ENCODE measurements at places on chromosomes 5 and 9.

- no peak for DNase-seq
Measured at GRCh38 chr5:26205121-26205520, 833.3 kb downstream of the CDH9 start.

- DNase-seq = no peak
Measured at GRCh38 chr5:17966640-17967402, 332.6 kb downstream of the TAF11L14 start.

DNA sequence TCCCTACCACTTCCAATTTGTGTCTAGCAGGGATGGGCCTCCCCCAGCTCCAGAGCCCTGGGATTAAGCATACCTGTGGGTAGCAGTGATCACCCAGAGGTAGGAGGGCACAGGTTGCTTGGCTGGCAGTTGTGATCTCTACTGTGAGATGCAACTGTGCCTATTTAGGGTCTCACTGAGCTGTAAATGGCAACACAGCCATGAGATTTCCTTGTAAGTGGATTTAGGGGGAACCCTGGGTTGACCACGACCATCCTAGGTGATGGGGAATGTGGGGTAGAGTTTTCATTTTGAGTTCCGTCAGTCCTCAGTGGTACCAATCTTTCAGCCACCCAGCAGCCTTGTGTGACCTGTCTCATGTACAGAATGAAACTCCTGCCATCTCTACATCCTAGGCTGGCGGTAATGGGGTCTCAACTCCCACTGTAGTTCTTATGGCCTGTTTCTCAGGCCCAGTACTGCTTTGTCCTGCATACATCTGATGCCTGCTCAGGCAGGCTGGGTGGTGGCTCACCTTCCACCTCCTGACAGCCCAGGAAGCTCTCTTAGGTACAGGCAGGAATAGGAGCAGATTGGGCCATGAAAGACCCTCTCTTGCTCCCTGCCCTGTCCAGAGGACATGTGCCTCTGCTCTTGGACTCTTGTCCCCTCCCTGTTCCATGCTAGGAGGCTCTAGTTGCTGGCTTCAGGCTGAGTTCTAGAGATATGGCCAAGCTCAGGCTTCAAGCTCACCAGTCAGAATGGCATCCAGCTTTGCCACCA, 8.1 kb downstream of the HNRNPAB start:
- DNase-seq = no peak

DNA sequence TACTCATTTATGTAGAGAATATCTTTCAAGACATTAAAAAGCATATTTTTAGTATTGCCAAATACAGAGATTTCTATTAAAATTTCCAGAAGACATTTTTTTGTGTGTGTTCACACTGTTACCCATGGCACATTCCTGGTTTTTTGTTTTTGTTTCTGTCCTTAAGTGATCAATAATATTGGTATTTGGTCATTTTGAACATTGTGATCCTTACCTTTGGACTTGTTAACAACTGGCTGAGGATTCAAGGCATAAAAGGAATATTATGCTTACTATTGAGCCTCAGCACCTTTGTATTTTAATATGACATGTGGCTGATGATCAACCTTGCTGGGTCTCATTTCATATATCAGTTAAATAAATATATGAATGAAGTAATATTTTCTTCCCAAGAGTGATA, 41.9 kb downstream of the ITGA1 start:
- no peak for DNase-seq

- DNase-seq = no peak
Measured at GRCh38 chr5:150288791-150289190, 782 bp downstream of the CAMK2A start.

DNA sequence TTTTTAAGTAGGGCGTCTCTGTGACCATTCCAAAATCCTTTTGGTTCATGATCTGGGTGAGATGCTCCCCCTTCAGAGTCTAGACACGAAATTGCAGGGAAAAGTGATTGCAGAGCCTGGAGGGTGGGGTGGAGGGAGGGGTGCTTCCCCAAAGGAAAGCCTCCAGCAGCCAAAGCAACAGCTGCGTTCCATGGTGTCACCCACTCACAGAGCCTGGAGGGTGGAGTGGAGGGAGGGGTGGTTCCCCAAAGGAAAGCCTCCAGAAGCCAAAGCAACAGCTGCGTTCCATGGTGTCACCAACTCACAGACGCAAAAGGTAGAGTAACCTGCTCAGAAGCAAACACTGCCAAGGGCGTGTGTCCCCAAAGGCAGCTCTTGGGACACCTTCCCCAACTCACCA, 22.6 kb downstream of the SLC6A18 start:
- DNase-seq = no peak

DNA sequence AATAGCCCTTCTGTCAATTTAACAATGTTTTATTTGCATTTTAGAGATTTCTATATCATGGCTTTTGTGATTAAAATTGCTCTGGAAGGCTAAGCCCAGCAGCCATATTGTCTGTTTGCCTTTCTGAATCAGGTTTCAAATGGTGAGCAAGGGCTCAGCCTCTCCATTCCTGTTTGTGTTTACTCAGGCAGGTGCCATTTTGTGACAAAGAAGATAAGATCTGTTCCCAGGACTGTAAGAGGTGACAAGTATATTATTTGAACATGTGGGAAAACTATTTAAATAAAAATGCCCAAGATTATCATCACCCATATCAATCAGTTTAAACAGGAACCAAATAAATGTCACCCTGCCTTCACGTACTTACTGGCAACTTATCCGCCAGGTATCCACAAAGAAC, 641.3 kb upstream of the KLF4 start:
- no peak for DNase-seq

DNA sequence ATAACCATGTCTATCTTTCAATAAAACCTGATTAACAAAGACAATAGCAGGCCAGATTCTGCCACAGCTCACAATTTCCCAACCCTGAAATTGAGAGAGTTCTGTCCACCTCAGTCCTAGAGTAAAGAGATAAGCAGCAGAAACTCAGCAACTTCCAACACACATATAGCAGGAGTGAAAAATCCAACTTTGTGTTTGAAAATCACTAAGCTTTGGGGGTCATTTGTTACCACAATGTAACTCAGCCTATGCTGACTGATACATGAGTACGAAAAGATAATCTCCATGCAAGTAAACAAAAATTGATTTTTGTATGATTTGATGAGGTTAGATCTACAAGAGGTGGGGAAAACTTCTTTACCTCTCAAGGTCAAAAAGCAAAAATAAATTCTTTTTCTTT, 231.0 kb upstream of the DAPK1 start:
- DNase-seq = no peak

GRCh38 chr9:118183576-118183975, 479.4 kb downstream of the TLR4 start:
- DNase-seq = no peak

- no peak for DNase-seq
Measured at GRCh38 chr5:149172261-149172660, 31.0 kb downstream of the ABLIM3 start.

DNA sequence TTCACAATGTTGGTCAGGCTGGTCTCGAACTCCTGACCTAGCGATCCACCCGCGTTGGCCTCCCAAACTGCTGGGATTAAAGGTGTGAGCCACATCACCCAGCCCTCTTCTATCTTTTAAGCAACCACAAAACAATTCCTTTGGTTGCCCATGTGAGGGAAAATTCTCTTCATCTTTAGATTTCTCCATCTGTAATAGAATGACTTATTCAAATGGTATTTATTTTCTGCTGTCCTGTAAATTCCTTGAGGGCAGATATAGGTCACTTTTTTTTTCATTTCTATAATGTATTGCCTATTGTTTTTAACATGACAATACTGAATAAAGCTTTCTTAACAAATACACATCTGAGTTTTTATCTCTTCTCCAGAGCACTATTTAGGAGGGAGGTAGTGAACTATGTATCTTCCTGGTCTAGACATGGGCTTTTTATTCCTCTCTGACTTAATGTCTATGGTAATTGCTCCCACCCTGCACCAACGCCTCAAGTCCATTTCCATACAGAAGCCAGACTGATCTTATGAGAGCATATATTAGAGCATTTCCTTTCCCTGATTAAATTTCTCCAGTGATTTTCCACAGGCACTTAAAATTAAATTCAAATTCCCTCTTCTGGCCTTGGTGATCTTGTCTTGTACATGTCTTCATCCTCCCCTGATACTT, 595.6 kb downstream of the CAAP1 start:
- no peak for DNase-seq

DNA sequence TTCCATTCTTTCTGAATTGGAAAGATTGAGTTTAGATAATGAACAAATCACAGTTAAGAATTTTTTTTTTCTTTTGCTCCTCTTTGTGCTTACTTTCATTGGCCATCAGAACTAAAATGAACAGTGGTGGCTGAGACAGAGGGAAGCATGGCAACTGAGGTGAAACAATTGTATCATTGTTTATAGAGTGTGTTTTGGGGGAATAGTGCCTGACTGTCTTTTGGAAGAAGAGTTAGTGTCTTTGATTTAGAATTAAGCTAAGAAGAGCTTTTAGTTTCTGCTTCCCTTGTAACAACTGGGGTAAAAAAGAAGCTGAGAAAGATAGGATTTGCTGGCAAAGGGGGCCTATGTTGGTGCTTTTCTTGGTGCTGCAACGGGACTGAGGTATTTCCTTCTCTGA, 24.0 kb downstream of the HSD17B4 start:
- DNase-seq = no peak

DNA sequence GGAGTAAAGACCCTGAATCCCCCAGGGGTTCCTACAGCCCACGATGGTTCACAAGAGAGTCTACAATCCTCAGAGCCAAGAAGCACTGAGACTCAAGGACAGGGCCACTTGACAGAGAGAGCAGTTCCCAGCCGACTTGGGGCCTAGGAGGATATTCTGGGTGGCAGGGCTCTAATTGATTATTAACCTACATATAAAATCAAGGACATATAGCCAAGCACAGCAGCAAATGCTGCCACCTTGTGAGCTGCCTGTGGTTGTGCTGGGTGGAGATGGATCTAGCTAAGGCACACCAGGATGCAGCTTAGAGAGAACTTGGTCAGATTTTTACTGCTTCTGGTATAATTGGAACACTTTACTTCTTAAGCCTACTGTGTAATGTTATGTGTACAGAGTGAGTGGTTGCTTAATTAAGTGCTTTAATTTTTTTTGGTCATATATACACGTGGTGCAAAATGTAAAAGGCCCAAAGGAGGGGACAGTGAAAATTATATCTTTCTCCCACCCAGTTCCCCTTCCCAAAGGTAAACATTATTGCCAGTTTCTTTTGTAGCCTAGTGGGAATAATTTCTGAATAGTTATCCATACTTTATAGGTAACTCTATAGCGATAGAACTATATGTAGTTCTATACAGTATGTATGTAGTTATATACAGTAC, 78.8 kb downstream of the F2RL2 start:
- no peak for DNase-seq

DNA sequence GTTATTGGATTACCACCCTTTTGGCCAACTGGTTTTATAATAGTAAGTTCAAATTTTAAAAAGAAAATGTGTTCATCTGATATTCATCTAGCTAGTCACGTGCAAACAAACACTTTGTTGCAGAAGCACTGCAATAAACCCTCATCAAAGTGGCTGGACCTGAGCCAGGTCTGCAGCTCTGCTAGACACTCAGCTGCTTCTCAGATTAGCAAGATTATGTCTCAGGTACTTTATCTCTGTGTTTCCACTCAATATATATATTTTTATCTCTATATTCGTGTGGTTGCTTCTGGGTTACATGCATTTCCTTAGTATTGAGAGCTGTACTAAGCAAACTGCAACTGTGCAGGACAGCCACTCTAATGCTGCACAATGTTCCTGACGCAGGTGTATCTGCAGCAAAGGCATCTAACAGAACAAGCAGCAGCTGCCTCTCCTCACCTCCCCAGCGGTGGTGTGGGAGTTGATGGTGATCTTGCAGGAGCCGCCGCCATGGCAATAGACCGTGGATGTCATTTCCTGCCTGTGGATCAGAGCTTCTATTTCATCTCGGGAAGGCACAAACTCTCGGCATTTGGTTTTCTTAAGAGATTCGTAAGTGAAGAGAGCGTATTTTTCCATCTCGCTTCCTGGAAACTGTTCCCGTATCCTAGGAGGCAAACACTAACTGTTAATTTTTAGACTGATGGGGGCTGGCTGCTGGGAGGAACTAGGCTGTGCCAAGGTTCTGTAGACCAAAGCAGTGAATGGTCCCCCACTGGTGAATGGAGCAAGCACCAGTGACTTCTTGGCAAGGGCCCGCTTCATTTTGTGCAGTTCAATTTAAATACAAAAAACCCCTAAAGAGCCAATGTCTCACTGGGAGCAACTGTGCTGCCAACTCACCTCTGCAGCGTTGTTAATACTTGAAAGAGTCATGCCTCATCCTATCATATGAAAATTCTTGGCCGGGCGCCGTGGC, 56.7 kb upstream of the RETREG1 start:
- DNase-seq = no peak

GRCh38 chr5:42840269-42840668, 28.6 kb upstream of the SELENOP start:
- no peak for DNase-seq

DNA sequence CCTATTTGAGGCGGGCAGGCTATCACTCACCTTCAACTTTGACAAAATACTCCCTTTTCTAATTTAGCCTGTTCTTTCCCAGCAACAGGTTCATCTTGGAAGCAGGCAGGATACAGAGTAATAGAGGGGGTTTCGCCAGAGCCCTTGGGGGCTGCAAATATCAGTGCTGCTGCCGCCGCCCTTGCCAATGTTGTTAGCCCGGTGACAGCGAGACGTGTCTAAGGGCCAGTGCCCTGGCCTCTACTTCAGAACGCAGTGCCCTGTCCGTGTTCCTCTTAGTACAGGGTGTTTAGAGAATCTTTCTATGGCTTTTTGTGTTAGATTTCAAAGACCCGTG, 703 bp downstream of the FAM120AOS start:
- DNase-seq = no peak

DNA sequence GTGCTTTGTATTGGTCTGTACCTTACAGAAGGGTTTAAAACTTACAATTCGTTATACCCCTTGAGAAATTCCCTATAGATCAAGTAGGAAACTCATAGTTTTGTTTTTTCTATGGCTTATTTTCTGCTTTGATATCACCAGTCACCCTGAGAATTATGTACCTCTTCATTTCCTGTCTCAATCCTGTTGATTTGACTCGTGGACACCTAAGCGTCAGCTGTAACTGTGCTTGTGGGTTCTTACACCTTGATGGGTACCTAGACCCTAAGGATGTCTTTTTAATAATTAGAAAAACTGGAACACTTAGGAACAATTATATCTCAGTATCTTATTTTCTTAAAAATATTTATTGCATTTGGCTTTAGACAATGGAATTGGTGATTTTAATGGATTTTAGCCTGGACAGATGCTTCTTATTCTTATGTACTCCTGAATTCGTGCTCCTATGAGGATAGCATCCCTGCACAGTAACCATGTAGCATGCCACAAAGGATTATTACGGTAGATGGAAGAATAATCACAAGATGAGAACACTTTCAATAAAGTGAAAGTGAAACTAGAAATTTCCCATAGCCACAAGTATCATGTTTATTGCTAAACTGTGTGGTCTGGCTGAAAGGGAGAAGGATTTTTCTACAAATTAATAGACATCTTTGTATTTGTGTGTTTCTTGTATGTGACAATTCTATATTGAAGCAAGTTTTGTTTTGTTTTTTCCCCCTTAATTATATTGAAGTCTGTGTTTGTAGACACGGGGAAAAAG, 1920.3 kb upstream of the WWC1 start:
- no peak for DNase-seq

DNA sequence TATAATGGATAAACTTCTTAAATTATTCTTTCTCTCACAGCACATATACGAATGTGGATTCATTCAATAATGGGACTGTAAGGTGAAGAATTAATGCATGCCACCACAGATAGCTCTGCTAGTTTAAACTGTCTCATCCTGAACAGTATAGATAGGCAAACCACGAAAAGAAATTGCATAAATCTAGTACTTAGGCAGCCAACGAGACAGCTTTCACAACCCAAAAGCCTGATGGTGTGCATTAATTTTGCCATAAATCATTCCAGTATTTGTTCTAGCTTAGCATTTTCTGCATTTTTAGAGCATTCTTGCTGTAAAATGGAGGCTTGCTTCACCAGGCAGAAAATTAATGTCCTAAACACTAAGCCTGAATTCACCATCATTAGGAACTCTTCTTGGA, 834.2 kb upstream of the DMAC1 start:
- no peak for DNase-seq
